Metanephros (tissue), 2 donors: ENCODE measurements at places on chromosomes 4 and X. TPM values are rescaled to one million over a fixed set of nuclear protein-coding genes. Genes with fewer than 3 reads are reported as not detected.

The EMD gene
- total RNA-seq: 61.3 TPM

The UGT2B11 gene
- not detected for total RNA-seq

The TRIM60 gene
- total RNA-seq: not detected

The SYN1 gene
- total RNA-seq: 0.64 TPM

The POLN gene
- 6.1 TPM for total RNA-seq

The KCND1 gene
- total RNA-seq: 2.7 TPM

The STBD1 gene
- total RNA-seq: 15.4 TPM

The OTUD6A gene
- not detected for total RNA-seq

The CENPVL3 gene
- 0.70 TPM for total RNA-seq

The GLRA2 gene
- 0.12 TPM for total RNA-seq

The CT45A5 gene
- not detected for total RNA-seq

The SORCS2 gene
- total RNA-seq: 7.1 TPM

The NAT8L gene
- total RNA-seq: 5.4 TPM

The ADRA2C gene
- total RNA-seq: 11.1 TPM

The NHSL2 gene
- 9.3 TPM for total RNA-seq

The MSX1 gene
- 0.82 TPM for total RNA-seq

The EPHA5 gene
- total RNA-seq: 0.41 TPM

The COX7B2 gene
- total RNA-seq: not detected

The SPP1 gene
- 265 TPM for total RNA-seq

The MGAT4D gene
- total RNA-seq: not detected

The USP17L12 gene
- not detected for total RNA-seq

The OTUD5 gene
- total RNA-seq: 34.3 TPM

The IDS gene
- 40.8 TPM for total RNA-seq

The UTP3 gene
- 15.3 TPM for total RNA-seq

The FRMD7 gene
- 1.1 TPM for total RNA-seq

The CRMP1 gene
- total RNA-seq: 17.0 TPM

The RENBP gene
- total RNA-seq: 13.3 TPM

The ZNF711 gene
- 30.1 TPM for total RNA-seq

The MAGEA2 gene
- total RNA-seq: not detected

The ABCG2 gene
- 11.2 TPM for total RNA-seq

The SYTL4 gene
- total RNA-seq: 14.3 TPM

The GAGE12E gene
- not detected for total RNA-seq

The AMBN gene
- 0.47 TPM for total RNA-seq

The CTAG2 gene
- not detected for total RNA-seq

The MYOZ2 gene
- total RNA-seq: 10.6 TPM
